NCI-H1930 (cell line): ENCODE measurements at places on chromosomes 2 and 18.

DNA sequence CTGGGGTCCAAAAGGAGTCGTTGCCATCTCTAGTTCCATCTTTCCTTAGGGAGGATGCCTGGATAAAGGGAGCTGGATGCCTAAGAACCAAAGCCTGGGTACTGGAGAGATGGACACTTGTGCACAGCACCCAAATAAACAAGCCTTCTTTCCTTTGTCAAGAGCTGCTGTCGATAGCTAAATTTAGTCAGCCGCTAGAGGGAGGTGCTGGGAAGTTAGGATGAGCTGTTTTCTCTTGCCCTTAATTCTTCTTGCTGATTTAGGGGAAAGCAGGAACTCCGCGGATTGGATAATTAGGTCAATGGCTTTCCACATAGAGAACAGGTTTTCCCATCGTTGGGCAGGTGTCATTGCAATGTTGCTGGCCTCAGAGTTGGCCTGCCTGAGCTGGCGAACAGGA, 30.9 kb upstream of the SERPINB12 start:
- no peak for DNase-seq

- no peak for DNase-seq
Measured at GRCh38 chr2:127394492-127394891, 6.7 kb upstream of the MAP3K2 start.

DNA sequence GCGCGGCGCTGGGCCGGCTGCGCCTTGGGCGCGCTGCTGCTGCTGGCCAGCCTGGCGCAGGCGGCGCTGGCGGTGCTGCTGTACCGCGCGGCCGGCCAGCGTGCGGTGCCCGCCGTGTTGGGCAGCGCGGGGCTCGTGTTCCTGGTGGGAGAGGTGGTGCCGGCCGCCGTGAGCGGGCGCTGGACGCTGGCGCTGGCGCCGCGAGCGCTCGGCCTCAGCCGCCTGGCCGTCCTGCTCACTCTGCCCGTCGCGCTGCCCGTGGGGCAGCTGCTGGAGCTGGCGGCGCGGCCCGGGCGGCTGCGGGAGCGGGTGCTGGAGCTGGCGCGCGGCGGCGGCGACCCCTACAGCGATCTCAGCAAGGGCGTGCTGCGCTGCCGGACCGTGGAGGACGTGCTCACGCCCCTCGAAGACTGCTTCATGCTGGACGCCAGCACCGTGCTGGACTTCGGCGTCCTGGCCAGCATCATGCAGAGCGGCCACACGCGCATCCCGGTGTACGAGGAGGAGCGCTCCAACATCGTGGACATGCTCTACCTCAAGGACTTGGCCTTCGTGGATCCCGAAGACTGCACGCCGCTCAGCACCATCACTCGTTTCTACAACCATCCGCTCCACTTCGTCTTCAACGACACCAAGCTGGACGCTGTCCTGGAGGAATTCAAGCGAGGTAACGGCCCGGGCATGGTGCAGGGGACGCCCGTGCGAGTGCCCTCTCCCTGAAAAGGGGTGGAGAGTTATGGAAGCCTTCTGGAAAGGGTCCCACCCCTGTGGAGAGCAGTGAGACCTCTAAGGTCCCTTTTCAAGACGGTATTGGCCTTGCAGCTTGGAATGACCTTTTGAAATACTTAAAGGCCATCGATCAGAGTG, 1.0 kb downstream of the CNNM3 start:
- DNase-seq: no peak

GRCh38 chr2:215528555-215528954, 92.7 kb upstream of the FN1 start:
- no peak for DNase-seq

GRCh38 chr2:102603904-102604303, 15.4 kb upstream of the SLC9A2 start:
- no peak for DNase-seq

- DNase-seq: no peak
Measured at GRCh38 chr2:43839776-43840564, 1.2 kb downstream of the ABCG8 start.

GRCh38 chr2:168691221-168691620, 111.2 kb upstream of the NOSTRIN start:
- DNase-seq: no peak

DNA sequence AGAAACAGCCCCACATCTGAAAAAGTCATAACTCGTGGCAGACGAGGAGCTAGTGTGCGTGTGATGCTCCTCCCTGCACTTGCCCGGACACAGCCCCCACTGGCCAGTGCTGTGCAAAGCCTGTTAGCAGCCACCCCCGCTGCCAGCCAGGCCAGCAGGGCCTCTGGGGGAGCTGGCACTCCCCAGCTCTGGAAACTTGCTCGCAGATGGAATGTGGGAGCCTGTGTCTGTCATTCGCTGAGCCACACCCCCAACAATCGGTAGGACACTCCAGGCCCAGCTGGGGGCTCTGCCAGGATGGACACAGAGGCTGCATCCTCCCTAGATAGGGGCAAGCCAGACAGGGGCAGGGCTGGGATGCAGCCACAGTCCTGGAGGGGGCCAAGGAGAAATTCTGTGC, 62.4 kb upstream of the ATG16L1 start:
- no peak for DNase-seq
